ENCODE measurements at places on chromosomes 13 and 19.

DNA sequence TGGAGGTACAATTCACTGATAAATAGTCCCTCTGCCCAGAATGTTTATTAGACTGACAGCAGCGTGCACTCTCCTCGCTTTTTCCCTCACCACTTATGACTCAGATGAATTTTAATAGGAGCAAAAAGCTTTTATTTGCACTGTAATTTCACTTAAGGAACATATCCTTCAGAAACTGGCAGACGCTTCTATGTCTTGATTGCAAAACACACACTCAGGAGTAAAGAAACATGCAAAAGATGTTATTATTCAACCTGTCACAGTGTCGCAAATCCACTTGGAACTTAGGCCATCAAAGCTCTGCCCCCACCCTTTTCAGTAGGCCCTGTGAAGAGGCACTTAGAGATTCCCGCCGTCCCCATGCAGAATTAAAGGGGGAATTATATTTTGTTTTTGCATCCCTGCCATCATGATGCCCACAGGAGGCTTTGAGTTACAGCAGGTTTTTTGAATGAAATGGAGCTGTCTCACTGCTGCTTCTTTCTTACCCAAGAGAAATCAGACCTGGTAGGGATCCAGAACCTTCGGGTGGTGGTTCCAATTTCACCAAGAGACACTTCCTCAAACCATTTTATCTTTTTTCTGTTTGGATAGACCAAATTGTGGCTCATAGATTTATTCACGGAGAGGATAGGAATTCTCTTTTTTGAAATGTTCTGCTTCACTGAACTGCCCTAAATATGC lies 74.5 kb downstream of the GGACT start:
- no peak for DNase-seq

DNA sequence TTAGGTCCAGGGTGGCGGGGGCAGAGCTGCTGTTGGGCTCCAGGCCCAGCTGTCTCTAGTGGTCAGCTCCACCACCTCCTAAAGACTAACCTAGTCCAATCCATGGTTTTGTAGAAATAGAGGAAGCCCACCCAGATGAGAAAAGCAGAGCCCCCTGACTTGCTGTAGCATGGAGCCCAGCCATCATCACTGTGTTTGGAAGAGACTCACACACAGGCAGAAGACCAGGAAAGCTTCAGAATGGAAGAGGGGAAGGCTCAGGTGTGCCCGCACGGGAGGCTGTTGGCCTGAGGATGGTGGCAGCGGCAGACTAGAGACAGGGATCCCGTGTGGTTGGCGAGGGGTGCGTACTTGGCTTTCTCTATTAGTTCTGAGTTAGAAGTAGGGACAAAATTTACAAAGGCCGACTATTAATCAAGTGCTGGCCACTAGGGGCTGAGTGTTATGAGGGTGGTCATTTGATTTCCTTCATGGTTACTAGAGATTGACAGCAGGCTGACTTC lies 193.2 kb upstream of the SOX1 start:
- DNase-seq, result no peak

DNA sequence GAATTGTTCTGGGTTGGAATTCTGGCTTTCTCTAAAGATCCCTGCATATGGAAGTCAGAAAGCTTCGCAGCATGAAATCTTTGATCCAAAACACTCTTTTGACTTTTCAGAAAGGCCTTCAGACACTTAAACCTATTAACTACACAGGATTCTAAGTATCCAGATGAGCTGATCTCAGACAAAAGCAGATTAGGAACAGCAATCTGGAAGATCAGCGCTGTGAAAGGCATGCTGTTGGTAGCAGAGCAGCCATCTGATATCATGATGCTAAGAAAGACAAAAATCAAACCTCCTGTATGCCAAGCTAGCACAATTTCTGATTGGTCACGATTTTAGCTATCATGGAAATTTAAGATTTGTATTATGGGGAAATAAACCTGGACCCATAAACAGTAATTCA lies 589.9 kb downstream of the GPC5 start:
- no peak for DNase-seq

DNA sequence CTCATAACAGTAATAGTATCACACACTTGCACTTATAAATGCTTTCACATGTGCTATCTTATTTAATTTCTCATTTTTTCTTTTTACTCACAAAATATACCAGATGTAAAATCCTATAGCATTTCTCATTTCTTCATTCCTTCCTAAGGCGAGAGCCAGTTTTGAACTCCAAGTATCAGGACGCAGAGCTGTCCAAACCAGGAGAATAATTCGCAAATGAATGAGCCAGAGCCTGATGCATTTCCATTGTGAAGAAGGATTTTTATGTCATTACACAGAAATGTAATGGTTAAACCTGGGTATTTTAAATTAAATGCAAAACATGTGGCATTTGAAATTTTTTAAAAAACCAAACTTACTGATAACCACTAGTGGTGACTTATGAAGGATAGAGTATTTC lies 244.3 kb downstream of the RGCC start:
- no peak for DNase-seq

DNA sequence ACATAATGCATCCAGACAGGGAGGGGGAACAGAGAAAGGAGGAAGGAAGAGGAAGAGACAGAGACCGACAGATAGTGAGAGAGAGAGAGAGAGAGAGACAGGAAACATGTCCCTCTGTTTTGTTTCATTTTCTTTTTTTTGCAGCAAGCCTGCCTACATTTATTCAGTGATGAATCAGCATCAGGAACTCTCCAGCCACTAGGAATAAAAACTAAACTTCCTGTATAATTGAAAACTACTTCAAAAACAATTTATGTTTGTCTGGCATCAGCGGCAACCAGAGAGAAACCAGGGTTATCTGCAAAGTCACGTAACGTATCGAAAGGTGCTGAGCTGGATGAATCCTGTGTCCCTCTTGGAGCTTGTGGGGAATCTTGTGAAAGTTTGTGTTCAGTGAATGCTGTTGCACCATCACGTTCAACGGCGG lies 148.6 kb upstream of the SOX21 start:
- DNase-seq, result no peak

GRCh38 chr19:51467864-51468544 lies 9.8 kb upstream of the SIGLEC8 start:
- no peak for DNase-seq

- DNase-seq, result no peak
Measured at GRCh38 chr13:86907156-86907555, 764.0 kb upstream of the SLITRK5 start.

DNA sequence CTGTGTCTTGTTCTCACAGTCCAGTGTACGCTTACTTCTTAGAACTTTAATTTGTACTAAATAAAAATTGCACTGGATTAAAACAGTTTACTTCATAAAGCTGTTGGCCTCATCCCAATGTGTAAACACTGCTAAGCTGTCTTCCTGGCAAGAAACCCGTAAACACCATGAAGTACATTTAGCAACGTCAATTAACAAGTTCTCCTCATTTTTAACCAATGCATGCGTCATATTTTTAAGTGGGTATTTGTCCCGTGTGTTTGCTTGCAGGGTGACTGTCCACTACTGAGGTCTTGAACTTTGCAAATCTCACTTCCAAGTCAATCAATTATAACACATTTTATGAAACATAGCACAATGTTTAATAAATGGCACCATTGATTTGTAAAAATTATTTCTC lies 28.2 kb downstream of the LAIR2 start:
- DNase-seq, result no peak

DNA sequence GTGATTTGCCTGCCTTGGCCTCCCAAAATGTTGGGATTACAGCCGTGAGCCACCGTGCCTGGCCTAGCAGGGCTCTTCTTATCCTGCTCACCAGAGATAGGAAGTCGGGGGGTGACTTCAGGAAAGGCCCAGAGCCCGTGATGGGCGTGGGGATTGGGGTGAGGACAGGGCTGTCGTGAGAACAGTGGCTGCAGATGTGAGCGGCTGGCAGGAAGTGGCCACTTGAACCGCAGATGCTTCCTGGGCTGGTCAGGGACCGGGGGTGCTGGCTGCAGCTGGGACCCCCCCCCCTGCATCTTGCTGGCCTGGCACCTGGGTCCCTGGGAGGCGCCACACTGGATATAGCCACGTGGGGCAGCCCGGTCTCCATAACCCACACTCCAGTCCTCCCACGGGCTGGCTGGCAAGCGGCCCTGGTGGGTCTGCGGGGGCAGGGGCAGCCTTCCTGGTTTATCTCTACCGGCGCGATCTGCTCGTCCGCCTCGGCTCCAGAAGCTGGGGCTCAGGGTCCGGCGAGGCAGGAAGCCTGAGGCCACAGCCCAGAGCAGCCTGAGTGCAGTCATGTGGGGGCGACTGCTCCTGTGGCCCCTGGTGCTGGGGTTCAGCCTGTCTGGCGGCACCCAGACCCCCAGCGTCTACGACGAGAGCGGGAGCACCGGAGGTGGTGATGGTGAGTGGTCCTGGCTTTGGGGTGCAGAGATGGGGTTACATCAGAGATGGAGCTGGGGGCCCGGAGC lies at the start of gene F2RL3:
F2RL3 (plus strand) TSS at position 371 of the 737 bp plus-strand sequence; CDS start at position 562, 191 bp downstream.
- peak; percentile 63 for DNase-seq

- no peak for DNase-seq
Measured at GRCh38 chr13:112991609-112992008, 22.6 kb downstream of the MCF2L start.

DNA sequence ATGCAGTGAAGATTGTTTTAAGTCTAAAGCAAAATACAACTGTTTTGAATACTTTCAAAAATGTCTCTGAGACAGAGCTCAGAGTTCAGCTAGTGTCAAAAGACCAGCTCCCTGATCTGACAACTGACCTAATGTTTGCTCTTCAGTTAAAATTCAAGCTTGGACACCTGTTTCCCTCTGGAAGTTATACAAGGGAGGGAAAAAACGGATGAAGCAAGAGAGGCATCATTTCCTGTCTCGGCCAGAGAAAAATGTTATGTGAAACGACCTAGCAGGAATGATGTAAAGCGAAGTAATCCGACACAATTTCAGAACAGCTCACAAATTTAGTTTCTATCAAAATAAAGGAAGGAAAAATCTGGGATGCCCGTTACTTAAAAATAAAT lies 59.4 kb downstream of the ZAR1L start:
- DNase-seq, result no peak

DNA sequence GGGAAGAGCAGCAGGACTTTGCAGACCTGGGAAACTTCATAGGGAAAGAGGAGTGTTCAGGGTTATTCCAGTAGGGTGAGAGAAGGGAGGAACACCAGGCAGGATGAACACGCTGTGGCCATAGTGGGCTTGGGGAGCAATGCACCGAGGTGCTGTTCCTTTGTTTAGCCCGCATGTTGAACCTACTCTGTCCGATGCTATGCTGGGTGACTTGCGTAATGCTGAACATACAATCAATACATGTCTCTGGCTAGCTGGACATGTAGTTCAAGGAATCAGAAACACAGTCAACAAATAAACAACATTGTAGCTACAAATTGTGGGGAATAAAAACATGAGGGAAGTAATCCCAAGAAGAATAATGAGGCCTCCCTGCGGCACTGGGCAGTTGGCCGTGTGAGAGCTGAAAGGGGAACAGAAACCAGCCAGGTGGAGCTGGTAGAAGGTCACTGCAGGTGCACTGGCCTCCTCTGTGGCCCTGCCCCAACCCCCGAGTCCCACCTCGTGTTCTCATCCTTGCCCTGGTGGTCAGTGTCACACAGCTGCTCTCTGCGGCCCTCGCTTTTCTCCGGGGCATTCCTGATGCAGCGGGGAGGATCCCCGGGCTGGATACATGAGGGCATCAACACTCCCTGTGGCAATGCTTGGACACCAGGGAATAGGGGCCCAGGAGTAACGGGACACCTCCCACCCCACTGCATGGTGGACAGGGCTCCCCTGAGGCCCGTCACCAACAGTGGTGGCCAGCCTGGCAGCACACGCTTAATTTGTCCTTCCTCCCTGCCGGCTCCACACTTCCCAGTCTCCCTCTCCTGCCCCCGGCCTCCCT lies 36.9 kb upstream of the TUBGCP3 start:
- DNase-seq, result peak; percentile 28

GRCh38 chr13:51740698-51741097 lies 63.3 kb downstream of the DHRS12 start:
- no peak for DNase-seq

- DNase-seq, result no peak
Measured at GRCh38 chr13:105377452-105377851, 1158.0 kb downstream of the EFNB2 start.

DNA sequence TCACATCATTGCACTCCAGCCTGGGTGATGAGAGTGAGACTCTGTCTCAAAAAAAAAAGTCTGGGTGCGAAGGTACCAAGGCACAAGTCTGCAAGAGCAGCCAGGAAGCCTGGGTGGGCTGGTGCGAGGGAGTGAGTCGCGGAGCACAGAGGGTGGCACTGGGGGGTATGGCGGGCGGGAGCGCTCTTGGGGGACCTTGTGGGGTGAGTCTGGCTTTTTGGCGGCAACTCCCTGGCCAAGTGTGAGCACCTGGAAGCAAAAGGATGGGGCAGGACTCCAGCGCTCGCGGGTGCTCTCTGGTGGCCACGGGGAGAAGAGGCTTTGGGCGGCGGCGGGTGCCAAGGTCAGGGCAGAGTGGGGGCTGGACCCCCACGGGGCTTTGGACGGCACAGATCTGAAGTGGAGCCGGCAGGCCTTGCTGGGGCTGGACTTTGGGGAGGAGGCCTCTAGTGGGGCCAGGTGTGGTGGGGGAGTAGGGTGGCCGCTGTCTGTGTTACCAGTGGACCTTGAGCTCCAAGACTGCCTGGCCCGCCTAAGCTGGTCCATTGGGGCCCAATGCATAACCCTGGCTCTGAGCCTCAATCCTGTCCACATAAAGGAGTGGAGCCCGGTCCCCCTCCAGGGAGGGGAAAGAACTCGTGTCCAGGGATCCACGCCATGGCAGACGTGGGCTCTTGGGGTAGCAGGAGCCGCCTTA lies 1.6 kb downstream of the P2RY11 start:
- DNase-seq, result no peak

DNA sequence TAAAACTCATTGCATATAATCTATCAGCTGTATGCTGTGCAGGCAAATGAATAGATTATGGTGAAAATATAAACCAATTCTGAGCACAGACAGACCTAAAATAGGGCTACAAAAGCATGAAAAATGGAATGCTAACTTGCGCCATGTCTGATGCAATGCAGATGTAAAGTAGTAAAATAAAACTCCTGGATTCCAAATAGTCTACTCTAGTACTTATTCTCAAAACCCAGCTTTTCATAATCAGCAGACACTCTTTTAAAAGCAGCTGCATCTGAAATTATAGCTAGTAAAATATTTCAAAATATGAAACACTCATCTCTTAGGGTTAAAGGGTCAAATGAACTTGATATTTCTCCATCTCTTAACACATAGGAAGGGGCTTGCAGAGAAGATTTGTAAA lies 4.7 kb upstream of the POMP start:
- no peak for DNase-seq

DNA sequence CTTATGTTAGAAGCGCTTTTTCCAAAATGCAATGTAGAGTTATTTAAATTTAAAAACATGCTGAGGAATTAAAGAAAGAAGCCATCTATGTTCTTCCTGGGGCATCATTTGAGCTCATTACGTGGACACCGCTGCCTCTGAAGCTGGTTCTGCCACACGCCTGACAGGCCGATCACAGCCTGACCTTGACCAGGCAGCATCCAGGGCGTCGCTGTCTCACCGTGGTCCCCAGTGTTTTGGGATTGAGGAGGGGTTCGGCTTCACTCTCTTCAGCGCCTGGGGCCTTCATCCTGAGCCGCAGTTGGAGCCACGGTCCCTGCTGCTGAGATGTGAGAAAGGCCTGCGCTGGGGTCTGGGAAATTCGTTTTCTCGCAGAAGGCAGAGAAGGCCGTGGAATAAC lies 64.0 kb downstream of the ATP11A start:
- DNase-seq, result no peak
